ENCODE measurements at places on chromosomes 3 and 15.

DNA sequence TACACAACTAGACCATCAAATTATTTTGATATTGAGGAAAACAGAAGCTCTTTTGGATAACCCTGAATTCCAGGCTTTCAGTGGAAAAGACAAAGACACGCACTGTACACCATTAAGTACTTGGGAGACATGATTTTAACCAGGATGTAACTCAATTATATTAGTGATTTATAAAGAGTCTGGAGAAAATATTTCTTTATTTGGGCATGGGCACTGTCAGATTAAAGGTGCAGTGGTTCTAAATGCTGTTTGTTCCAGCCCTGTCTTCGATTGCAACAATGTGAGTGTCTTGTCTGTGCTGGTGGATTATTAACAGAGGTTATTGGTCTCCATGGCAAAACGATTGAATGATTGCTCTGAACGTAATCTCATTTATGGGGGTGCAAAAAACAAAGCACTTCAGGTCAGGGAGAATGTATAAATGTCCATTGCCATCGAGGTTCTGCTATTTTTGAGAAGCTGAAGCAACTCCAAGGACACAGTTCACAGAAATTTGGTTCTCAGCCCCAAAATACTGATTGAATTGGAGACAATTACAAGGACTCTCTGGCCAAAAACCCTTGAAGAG lies at the start of gene TM4SF4:
Gene TM4SF4, plus strand, starts transcription at position 448 of the 568 bp plus-strand sequence. CDS start 181 bp downstream, outside the sequence.
- DNase-seq = no peak

- no peak for DNase-seq
Observed at GRCh38 chr15:62564886-62565633, 400.0 kb upstream of the C2CD4B start.

DNA sequence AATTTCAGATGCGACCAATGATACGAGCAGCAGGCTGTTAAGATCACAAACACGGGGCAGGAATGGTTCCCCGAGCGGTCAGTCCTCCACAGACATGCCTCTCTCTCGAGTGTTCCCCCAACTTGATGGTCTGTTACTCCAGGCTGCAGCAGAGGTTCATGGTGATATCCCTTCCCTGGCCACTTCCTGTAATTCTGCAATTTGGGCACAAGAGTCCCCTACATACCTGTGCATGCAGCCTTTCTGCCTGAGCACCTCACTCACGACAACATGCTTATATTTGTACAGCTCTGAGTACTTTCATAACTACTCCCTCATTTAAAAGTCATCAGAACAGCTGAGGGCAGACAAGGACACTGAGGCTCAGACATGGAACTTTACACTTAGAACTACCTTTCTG lies 408.1 kb upstream of the NR2F2 start:
- DNase-seq = no peak

DNA sequence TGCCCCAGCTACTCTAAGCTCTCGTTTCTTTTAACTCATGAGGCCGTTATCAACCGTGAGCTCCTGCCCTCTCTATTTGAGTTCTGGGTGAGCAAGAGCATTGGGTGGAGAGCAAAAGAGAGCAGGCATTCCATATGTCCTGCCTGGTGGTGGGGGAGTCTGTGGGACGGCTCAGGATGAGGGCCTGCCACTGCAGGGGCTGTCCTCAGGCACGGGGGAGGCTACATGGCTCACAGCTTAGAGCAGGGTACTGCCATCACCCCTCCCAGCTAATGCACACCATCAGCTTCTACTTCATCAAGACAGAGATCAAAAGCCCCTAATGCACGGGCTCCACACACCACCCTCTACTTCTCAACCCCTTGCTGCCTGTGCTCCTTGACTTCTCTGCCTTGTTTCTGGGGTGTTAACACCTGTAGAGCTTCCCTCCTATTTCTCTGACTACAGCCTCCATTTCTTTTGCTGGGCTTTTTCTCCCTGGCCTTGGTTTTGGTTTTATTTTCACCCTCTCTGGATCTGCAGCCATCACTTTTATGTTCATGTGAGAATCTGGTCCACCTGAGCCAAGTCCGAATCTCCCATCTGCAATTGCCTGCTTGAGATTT lies 114.1 kb downstream of the ALDH1A2 start:
- DNase-seq = no peak

GRCh38 chr3:134449277-134449676 lies 36.5 kb downstream of the ANAPC13 start:
- DNase-seq = no peak

DNA sequence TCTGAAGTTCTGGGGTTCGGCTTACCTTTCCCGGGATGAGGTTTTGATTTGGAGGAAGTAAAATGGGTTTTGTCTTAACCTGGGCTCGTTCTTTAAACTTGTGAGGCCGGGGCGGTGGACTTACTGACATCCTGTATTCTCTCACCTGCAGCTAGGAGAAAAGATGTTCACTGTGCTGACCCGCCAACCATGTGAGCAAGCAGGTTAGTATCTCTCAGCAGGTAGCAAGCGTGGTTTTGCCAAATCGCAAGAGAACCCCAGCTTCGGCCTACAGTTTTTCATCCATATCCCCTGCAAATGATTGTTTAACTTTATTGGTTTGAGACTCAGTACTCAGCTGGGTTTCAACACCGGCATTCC lies 891 bp downstream of the ENTPD3 start:
- no peak for DNase-seq
